ENCODE measurements at places on chromosomes 4 and X.

GRCh38 chrX:8043121-8043520 lies 115.9 kb upstream of the PNPLA4 start:
- no peaks in the 10 kb centered on the region for H3K27me3 ChIP-seq
- no peak overlapping the region for H3K4me3 ChIP-seq
- no peaks in the 10 kb centered on the region for H3K4me1 ChIP-seq
- no peaks in the 10 kb centered on the region for H3K36me3 ChIP-seq

- H3K4me1 ChIP-seq = peaks cover 4% of the 10 kb centered on the region
- peak overlapping the region; percentile 23 for H3K27ac ChIP-seq
- DNase-seq = peak; percentile 81
- no peak overlapping the region for H3K4me3 ChIP-seq
- H3K36me3 ChIP-seq = no peaks in the 10 kb centered on the region
- no peaks in the 10 kb centered on the region for H3K27me3 ChIP-seq
Measured at GRCh38 chr4:23789762-23790161, 100.1 kb downstream of the PPARGC1A start.

DNA sequence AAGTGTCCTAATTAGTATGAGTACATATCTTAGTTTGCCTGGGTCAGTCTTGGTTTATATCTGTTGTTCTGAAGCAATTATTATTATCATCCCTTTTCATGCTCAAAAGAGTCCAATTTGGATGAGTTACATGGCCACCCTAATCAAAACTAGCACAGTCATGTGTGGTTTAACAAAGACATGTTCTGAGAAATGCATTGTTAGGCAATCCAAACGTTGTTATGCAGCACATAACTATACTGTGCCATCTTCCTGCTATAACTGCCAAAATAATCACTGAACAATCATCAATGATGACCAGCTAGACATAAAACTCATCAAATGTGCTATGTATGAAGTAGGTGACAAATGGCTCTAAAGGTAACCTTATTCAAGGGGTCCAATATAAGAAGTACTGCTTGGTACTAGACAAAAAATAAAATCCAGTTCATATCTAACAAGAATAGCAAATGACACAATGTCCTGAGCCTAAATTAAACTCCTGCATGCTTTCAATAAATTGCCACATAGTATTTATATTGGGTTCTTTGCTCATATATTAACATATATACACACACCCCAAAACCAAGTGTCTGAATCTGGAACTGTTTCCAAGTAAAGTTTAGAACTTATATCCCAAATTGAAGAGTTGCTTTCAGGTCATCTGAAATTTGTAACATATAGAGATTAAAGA lies 41.9 kb downstream of the CNOT6L start:
- H3K36me3 ChIP-seq = no peaks in the 10 kb centered on the region
- H3K27me3 ChIP-seq = no peaks in the 10 kb centered on the region
- no peak overlapping the region for H3K27ac ChIP-seq
- no peaks in the 10 kb centered on the region for H3K4me1 ChIP-seq

- no peaks in the 10 kb centered on the region for H3K36me3 ChIP-seq
- no peak overlapping the region for H3K4me3 ChIP-seq
- no peak overlapping the region for H3K27ac ChIP-seq
- H3K27me3 ChIP-seq = no peaks in the 10 kb centered on the region
- peak; percentile 42 for DNase-seq
Measured at GRCh38 chr4:165204462-165204830, 2.9 kb upstream of the KLHL2 start.

DNA sequence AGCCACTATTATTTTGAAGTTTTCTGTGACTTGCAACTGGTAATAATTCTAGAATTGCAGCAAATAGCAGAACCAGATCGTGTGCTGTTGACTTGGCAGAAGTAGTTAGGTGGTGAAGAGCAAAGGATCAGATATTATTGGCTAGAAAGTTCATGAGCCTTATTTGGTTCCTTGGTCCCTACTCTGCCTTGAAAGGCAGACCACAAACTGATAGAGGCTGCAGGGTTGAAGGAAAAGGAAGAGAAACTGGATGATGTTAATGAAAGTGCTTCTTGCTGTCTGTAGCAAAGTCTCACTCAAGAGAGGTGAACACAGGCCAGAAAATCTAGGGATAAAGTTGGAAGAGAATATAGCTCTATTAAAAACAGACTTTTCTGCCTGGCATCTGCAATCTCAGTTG lies 41.2 kb upstream of the RNF150 start:
- H3K27me3 ChIP-seq = no peaks in the 10 kb centered on the region
- no peak overlapping the region for H3K4me3 ChIP-seq
- no peaks in the 10 kb centered on the region for H3K4me1 ChIP-seq
- no peaks in the 10 kb centered on the region for H3K36me3 ChIP-seq
- H3K27ac ChIP-seq = no peak overlapping the region

- no peak overlapping the region for H3K4me3 ChIP-seq
- H3K27me3 ChIP-seq = no peaks in the 10 kb centered on the region
- H3K27ac ChIP-seq = peak overlapping the region; percentile 95
- DNase-seq = peak; percentile 97
- no peaks in the 10 kb centered on the region for H3K36me3 ChIP-seq
Measured at GRCh38 chr4:66572949-66573348, 902.7 kb upstream of the EPHA5 start.

DNA sequence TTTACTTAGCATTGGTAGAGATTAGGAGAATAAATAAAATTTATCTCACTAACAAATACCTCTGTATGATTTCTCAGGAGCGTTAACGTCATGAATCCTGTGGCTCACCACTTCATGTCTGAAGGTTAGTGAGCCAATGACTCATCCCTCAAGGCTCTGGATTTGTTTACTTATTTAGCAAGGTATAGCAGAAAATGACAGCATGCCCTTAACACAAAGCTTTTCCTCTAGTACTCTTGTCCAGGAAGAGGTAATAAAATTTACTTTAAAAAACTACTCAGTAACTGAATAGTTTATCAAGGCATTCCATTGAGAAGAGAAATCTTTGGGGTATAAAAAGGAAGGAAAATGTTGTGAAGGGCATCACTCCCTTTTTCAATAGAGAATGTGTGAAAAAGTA lies 823.8 kb downstream of the CCSER1 start:
- H3K4me3 ChIP-seq = no peak overlapping the region
- H3K27me3 ChIP-seq = no peaks in the 10 kb centered on the region
- peak; percentile 84 for DNase-seq
- H3K4me1 ChIP-seq = peaks cover 3% of the 10 kb centered on the region
- no peaks in the 10 kb centered on the region for H3K36me3 ChIP-seq

DNA sequence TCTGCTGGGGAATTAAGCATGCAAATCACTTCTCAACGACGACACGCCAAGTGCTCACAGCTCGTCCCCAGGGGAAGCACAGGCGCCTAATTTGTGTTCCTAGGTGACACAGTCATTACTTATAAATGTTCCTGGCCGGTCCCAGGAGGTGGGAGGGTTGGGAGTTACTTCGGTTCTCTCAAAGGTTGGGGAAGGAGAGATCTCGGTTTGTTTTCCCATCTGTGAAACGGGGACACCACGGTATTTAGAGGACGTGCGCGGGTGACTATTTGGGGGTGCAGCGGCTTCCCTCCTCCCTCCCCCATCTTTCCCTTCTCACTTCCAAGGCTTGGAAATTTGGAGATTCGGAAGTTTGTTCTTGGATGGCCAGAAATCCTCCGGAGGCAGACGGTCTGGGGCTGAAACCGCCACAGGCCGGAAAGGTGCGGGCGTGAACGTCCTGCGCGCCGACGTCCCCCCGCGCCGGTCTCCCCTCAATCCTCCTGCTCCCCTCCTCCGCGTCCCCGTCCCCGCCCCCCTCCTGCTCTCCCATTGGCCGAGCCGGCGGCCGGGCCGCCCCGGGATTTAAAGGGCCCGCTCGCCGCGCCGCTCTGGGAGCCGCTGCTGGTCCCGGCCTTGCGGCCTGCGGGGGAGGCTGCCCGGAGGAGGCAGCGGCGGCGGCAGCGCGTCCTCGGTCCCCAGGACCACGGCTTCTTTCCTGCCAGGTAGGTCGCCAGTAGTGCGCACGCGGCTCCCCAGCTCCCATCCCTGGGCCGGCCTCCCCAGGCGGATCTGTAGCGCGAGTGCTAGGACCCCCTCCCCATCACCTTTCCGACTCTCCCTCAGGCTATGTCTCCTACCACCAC lies at the start of gene PORCN:
Gene PORCN (plus strand): TSS at position 593 of the 845 bp plus-strand sequence. CDS start 829 bp downstream, outside the sequence.
- peaks cover 10% of the 10 kb centered on the region for H3K4me1 ChIP-seq
- peak within 1 kb of the TSS; percentile 62 for H3K27ac ChIP-seq
- H3K27me3 ChIP-seq = no peaks in the 10 kb centered on the region
- H3K36me3 ChIP-seq = no peaks in the 10 kb centered on the region
- H3K4me3 ChIP-seq = peak within 1 kb of the TSS; percentile 69

DNA sequence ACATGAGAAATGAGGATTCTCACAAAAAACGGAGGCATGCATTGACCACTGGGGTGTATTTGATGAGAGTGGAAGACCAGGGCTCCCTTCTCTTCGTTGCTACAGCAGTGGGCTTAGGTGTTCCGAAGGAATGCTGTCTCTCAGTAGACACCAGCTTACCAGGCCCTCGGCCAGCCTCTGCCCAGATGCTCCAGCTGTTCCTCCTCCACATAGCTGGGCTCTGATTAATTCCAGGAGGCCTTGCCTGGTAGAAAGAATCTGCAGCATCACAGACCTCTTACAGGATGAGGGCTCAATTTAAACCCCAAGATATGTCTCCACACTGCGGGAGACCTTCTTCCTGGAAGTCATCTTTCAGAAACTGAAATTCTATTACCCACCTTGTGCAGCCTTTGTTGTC lies 346.6 kb upstream of the TENM3 start:
- H3K4me3 ChIP-seq = no peak overlapping the region
- H3K36me3 ChIP-seq = no peaks in the 10 kb centered on the region
- no peaks in the 10 kb centered on the region for H3K4me1 ChIP-seq
- H3K27ac ChIP-seq = no peak overlapping the region

DNA sequence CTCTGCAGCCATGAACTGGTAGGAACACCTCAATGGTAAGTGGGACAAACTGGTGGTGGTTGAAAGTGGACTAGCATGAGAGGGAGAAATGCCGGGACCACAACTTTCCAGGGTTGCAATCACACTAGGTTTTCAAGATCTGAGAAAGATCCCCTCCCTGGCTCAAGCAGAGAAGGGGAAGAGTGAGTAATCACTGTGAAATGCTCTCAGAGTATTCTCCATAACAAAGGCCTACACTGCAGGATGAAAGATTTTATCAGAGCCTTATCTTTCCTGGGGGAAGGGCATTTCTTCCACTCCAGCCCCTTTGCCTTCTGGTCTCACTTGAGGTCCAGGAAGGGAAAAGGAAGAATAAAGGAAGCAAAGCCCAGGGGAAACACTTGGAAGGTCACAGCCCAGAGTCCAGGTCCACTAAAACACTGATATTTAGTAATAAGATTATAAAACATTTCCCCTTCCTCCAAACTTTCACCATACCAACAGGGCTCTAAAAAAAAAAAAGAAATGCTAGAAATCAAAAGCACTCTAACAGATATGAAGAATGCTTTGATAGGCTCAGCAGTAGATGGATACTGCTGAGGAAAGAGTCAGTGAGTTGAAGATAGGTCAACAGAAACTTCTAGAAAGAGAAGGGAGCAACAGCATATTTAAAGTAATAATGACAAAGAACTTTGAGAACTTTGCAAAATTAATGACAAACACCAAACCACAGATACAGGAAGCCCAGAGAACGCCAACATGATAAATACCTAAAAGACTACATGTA lies 95.9 kb downstream of the WDFY3 start:
- H3K4me1 ChIP-seq = peaks cover 14% of the 10 kb centered on the region
- H3K36me3 ChIP-seq = no peaks in the 10 kb centered on the region
- peak overlapping the region; percentile 70 for H3K27ac ChIP-seq

GRCh38 chr4:110165382-110166286 lies 32.8 kb downstream of the ELOVL6 start:
- H3K4me1 ChIP-seq = peaks cover 36% of the 10 kb centered on the region
- H3K4me3 ChIP-seq = peak overlapping the region; percentile 13
- peak overlapping the region; percentile 88 for H3K27ac ChIP-seq
- H3K36me3 ChIP-seq = no peaks in the 10 kb centered on the region
- DNase-seq = peak; percentile 74

DNA sequence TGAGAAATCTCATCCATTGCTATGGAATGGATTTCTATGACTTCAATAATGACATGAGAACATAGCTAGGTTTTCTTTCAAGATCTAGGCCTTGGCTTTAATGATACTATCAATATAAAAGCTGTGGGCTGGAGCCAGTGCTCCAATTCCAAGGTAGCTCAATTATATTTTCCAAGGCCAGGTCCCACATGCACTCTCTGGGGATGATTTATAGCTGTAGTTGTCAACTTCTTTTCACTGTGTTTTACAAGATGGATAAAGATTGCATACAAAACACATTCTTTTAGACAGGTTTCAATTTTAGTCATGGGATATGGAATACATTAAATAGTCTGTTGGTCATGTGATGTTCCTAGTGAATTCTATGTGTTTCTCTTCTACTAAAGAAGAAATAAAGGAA lies 156.7 kb downstream of the DCAF12L1 start:
- H3K4me3 ChIP-seq = no peak overlapping the region
- H3K27me3 ChIP-seq = no peaks in the 10 kb centered on the region
- DNase-seq = no peak
- H3K4me1 ChIP-seq = no peaks in the 10 kb centered on the region
- H3K27ac ChIP-seq = no peak overlapping the region
- H3K36me3 ChIP-seq = no peaks in the 10 kb centered on the region

GRCh38 chrX:64792598-64793337 lies 183.5 kb downstream of the ZC4H2 start:
- H3K27me3 ChIP-seq = no peaks in the 10 kb centered on the region
- H3K4me3 ChIP-seq = no peak overlapping the region
- H3K36me3 ChIP-seq = no peaks in the 10 kb centered on the region
- DNase-seq = no peak
- H3K27ac ChIP-seq = no peak overlapping the region
- no peaks in the 10 kb centered on the region for H3K4me1 ChIP-seq

DNA sequence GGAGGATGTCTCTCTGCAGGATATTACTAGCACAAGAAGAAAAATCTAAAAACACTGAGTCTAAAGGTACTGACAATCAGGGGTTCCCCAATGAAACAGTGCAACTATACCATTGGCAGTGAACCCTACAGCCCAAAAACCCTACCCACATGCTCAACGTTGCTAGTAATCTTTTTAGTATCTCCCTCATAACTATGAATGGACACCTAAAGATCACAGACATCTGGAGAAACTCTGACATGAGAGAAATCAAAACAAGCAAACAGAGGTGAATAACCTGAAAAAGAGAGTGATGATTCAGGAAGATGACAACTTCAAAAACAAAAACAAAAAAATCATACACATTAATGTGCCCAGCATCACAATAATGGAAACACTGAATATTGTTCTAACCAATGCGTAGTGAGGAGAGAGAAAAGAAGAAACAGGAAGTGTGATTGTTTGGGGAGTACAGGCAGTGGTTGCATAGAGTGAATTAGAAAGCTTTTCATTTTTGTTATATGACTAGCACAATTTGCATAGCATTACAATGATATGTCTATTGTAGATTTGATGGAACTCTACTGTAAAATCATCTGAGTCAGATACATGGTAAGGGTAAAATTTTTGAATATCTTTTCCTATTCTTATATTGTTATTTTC lies 78.9 kb upstream of the FMR1 start:
- no peak overlapping the region for H3K4me3 ChIP-seq
- no peak overlapping the region for H3K27ac ChIP-seq
- H3K27me3 ChIP-seq = no peaks in the 10 kb centered on the region
- no peak for DNase-seq
- H3K4me1 ChIP-seq = no peaks in the 10 kb centered on the region

DNA sequence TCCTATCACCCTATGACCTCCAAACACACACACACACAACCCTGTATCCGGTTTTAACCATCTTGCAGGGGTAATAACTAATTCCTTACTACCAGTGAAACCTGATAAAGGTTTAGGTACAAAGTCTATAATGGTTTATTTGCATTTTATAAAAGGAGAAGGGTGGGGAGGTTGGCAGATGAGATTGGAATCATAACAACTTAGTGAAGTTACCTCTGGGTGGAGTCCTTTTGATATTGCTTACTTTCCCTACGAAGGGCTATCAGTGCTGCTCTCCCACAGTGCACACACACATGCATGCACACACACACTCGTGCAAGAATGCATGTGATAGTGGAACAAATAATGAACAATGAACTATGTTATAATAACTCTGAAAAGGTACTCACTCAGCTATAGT lies 56.1 kb downstream of the CCSER1 start:
- DNase-seq = no peak
- no peaks in the 10 kb centered on the region for H3K4me1 ChIP-seq
- no peaks in the 10 kb centered on the region for H3K36me3 ChIP-seq
